ENCODE measurements at places on chromosomes 4 and X.

DNA sequence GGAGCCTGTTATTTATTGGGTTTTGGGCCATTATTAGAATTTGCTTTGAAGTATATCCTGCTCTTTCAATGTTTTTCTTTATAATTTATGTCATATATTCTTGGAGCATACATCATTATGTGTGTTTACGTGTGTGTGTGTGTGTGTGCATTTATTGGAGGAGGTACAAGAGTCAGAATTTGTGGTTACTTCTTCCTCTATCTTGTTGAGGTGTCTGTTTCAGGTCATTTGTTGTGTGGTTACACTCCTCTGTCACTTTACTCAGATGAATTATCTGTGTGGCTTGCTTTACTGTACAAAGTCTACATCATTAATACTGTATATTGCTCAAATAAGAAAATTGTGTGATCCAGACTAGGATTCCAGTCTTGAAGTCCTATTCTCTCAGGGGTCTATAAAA is 1957.4 kb upstream of the TENM3 start:
- DNase-seq = no peak

DNA sequence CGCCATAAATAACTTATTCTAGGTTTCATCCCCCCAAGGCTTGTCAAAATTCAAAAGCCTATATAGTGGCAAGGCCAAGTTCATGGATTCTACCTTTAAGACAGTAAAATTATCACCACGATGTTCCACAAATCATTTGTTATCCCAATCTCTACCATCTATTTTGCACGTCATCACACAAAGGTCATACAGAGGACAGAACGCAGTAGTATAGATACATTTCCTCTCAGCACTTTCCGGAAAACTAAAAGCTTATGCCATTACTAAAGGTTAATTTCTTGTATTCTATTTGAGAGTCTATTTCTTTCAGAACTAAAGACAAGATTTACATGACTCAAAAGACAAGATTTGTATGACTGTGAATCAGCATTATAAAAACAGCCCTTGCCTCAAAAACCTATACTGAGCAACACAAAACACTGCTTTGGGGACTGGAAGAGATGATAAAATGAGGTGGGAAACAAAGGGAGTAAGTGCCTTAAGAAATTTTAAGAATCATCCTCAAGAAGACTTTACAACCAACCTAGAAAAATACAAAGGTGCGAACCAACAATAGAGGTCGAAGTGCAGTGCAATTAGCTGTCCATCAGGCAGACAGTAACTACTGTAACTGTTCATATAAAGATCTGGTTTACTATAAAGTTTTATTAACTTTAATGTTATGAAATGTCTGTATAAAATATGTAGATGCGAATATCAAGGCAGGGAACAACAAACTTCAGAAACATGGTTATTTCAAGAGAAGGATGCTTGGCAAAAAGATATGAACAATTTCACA is 7.6 kb downstream of the UBE2D3 start:
- no peak for DNase-seq

DNA sequence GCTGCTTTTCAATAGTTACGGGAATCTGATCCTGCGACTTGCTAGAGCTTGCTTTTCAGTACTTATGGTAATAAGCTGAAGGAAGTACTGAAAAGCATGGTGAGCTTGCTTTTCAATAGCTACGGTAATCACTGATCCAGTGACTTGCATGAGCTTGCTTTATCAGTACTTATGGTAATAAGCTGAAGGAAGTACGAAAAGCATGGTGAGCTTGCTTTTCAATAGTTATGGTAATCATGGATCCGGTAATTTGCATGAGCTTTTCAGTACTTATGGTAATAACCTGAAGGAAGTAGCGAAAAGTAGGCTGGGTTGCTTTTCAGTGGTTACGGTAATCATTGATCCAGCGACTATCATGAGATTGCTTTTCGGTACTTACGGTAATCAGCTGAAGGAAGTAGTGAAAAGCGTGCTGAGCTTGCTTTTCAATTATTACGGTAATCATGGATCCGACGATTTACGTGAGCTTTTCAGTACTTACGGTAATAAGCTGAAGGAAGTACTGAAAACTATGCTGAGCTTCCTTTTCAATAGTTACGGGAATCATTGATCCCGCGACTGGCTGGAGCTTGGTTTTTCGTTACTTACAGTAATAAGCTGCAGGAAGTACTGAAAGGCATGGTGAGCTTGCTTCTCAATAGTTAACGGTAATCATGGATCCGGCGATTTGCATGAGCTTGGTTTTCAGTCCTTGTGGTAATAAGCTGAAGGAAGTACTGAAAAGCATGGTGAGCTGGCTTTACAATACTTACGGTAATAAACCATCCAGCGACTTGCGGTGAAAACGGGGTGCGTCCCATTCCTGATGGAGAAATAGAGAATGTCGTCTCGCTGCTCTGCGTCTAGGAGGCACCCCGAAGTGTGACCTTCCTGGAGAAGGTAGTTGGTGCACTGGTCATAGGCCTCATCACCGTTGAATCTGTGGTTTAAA is 6.5 kb downstream of the CRLF2 start:
- no peak for DNase-seq

DNA sequence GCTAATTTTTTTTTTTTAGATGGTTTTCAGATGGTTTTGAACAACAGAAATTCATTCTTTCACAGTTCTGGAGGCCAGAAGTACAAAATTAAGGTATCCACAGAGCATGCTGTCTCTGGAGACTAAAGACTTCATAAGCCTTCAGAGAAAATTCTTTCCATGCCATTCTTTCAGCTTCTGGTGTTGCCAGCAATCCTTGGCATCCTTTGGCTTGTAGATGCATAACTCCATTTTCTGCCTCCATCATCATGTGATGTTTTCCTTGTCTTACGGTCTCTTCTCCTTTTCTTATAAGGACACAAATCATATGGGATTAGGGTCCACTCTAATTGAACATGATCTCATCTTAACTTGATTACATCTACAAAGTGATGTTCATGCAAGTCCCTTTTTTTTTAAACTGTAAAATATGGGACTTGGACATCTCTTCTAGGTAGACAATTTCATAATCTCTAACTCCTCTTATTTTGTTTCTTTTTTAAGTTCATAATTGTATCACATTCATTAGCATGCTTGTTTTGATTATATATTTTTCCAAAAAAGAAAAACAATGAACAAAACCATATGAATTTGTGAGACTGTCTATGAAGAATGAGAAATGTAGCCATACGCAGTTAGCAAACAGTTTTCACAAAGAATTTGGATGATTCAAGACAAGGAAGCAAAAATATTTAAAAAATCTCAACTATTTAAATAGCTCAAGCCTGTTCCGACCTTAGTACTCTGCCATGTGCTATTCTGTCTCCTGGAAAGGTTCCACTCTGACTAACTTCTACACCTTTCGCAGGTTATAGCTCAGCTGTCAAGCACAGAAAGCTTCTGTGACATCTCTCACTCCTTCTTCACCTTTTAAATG is 53.1 kb upstream of the GIMD1 start:
- DNase-seq = no peak

- no peak for DNase-seq
Measured at GRCh38 chr4:155999725-156000124, 46.1 kb upstream of the CTSO start.

DNA sequence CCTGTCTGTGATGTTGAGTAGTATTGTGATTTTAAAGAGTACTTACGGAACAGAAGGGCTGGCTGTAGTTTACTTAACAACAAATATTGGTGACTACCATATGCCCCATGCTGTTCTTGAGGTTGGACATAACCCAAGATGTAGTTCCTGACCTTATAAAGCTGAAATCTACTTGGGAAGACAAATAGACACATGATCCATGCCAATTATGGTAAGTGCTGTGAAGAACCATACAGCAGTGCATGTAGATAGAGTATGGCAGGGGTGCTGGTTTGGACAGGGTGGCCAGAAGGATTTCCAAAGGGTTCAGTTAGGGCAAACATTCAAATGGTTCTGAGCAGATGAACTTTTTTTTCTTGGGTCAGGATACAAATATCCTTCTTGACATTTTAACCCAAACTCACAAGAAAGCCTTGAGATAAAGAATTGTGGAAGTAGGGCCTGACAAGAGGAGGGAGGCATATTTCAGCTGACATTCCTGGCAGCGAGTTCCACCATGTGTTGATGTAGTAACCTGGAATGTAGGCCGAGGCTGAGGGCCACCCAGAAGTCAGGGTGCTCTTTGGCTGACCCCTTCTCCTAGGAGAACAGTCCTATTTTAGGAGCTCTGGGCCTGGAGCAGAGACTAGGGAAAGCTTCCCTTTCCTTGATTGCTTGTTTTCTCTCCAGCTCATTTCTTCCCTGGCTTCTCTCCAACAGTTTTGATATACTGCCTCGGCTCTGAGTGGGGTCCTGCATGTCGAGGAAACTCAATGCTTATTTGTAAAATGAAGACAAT is 74.2 kb downstream of the FREM3 start:
- no peak for DNase-seq

DNA sequence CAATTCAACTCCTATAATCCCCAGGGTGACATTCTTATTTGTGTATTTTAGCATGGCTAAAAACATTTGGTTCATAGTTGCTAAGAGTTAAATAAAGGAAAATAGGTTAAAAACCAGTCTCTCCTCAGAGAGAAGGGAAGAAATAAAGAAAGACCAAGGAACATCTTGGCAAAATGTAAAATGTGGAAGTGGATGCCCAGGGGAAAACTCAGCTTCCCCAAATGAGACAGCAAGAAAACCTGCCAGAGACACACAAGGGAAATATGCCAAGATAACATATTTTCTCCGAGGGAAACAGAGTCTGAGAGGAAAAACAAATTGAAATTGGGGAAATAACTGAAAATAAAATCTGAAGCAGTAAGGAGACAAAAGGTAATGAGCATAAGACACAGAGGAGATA is 1569.3 kb downstream of the PCDH18 start:
- no peak for DNase-seq

DNA sequence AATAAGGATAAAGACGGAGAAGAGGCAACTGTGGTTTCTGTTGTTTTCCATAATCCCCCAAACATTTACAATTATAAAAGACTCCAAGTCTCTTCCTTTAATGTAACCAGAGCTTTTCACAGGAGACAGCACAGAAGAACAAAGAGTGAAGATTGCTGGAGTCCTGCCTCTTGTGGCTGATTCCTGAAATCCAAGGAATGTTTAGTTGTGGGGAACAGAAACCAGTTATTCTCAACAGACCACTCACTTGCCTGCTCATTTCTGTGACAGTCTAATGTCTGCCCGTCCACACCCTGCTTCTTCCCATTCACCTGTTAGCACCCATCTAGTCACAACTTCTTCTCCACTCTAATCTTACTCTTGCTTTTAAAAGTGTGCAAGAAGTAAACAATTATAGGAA is 12.1 kb downstream of the TEX13B start:
- no peak for DNase-seq

GRCh38 chr4:1246111-1246881 is 2.6 kb downstream of the CTBP1 start:
- DNase-seq = no peak

GRCh38 chrX:54695231-54695630 is 102.8 kb downstream of the ITIH6 start:
- no peak for DNase-seq

DNA sequence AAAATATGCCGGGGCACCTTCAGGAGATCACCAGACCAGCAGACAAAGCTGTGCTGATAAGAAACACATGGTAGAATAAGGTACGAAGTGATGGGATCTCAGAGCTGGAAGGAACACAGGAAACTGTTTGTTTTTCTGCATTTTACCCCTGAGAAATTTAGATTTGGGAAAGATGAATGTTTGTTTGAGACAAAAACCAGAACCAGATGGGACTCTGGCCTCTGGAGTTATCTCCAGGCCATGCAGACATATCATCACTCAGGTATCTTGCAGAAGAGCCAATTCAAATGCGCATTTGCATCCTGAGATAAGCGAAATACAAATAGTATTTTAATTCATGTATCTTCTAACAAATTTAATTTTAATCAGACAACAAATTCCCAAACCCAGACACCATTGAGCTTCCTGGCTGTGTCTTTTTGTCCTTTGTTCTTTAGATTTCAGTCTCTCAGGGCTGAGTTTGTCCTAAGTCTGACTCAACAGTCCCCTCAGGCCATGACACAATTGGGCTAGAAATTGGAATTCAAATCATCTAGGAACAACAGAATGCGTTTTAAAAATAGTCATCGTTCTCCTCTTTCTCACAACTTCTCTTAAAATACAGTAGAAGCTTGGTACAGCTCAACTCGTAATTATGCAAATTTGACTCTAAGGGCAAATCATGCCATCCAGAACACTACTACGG is 159.0 kb downstream of the PACRGL start:
- DNase-seq = no peak

GRCh38 chr4:112521123-112522023 is 5.4 kb upstream of the NEUROG2 start:
- DNase-seq = no peak

- no peak for DNase-seq
Measured at GRCh38 chr4:33924239-33924638, 2320.1 kb downstream of the ARAP2 start.

GRCh38 chr4:107725281-107725859 is 5.3 kb upstream of the PAPSS1 start:
- DNase-seq = no peak

- peak; percentile 70 for DNase-seq
Measured at GRCh38 chr4:242121-242848, 63.0 kb downstream of the ZNF732 start.

DNA sequence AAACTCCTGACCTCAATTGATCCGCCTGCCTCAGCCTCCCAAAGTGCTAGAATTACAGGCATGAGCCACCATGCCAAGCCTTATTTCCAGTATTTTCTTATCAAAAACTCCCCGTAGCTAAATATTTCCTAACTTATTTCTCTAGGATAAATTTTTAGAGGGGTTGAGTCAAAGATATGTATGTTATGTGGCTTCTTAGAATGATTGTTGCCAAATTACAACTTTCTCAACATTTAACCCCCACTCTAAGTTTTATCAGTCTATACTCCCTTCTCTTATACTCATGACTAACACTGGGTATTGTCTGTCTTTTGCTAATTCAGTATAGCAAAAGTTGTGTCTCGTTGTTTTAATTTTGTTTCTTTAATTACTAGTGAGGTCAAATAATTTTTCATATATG is 187.7 kb upstream of the LNX1 start:
- DNase-seq = no peak

- no peak for DNase-seq
Measured at GRCh38 chrX:40444798-40445496, 135.8 kb upstream of the ATP6AP2 start.

DNA sequence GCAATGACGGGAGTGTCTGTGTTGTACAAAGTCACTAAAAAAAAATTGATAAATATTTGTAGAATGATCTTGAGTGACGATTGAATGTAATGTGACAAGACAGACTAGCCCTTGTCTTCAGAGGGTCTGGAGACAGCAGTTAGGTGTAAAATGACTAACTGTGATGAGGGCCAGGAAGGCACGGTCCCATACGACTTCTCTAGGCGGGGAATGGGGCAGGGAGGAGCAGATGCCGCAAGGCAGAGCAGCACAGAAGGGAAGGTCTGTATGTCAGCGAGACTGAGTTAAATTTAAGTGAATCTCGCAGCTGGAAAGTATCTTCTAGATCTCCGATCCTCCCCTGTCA is 405 bp downstream of the CENPE start:
- no peak for DNase-seq

- no peak for DNase-seq
Measured at GRCh38 chr4:124955476-124955875, 242.9 kb upstream of the ANKRD50 start.

DNA sequence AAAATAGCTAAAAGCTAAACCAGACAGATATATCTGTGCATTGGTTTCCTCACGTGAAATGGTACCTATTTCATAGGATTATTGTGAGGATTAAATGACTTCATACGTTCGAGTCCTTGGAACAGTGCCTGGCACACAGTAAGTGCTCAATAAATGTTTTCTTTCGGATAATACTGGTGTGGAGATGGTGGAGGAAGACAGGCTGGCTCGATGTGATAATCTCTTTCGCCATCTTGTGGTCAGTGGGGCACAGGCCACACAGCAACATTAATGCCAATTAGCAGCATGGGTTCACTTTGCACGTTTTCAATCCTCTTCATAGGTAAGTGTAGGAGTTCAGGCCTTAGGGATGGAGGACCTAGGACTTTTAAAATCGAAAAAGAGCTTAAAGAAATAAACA is 9.3 kb downstream of the PAGE4 start:
- DNase-seq = no peak
